Mammary epithelial cell (primary cell): ENCODE measurements at places on chromosomes 5 and 9. TPM values are rescaled to one million over a fixed set of nuclear protein-coding genes. Genes with fewer than 3 reads are reported as not detected.
A peak's percentile ranks its signal among the peaks of the same experiment; 100 is the strongest.

- no peak for DNase-seq
Observed at GRCh38 chr9:90502134-90502533, 140.5 kb downstream of the DIRAS2 start.

DNA sequence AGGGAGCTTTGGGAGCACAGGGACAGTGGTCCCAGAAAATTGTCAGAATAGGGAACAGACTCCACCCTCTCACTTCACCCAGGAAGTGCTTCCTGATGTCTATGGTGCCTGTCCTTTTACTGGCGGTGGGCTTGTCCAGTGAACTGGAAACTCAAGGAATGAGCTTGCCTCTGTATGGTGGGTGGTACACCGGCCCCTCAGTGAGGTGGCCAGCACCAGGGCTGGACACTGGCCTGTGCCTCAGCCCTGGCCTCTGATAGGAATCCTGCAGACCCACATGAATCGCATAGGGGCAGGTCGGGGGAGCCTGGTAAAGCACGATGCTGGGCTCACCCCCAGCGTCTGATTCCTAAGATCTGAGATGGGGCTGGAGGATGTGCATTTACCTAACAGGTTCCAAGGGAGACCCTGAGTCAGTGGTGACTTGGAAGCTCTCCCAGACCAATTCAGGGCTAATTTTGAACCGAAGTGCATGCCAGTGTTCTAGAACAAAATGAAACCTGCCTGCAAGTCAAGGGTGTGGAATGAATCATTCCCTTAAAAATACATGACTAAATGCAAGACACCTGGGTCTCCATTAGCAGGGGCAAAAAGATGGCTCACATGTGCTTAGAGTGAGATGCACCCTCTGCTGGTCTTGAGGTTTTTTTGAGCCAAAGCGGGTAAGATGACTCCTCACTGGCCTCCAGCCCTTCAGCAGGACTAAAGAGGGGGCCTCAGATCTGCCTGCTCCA lies 178.3 kb downstream of the HSPA4 start:
- peak; percentile 96 for DNase-seq

DNA sequence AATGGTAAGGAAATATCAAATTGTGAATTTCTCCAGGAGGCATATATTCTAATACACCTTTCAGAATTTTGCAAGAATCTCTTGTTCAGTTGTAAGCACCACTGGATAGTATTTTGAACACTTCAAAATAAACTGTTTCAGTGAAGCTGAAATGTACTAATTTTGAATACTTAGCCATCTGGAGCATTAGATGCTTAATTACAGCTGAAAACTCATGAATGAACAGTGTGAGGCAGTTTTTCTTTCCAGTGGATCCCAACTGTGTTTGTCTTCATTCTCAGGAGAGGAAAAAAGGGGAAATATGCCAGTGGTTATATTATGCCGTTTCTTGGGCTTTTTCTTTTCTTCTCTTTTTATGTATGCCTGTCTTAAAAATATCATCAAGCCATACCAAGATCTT lies 306.0 kb upstream of the SEMA6A start:
- no peak for DNase-seq

DNA sequence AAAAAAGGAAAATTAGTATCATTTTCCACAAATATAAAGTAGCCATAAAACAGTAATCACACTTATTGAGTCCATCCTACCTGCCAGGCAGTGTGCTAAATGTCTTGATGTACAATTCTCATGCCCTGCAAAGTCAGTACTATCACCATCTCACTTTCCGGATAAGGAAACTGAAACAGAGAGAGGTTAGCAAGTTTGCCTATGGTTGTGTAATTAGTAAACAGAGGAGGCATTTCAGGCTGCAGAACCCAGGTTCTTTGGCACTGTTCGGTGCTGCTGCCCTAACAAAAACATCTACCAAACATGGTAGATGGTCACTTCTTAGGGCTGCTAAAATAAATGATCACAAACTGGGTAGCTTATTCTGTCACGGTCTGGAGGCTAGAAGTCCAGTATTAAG lies 22.6 kb downstream of the PLAC8L1 start:
- DNase-seq: no peak

- no peak for DNase-seq
Observed at GRCh38 chr5:176470539-176470938, 22.4 kb downstream of the FAF2 start.

DNA sequence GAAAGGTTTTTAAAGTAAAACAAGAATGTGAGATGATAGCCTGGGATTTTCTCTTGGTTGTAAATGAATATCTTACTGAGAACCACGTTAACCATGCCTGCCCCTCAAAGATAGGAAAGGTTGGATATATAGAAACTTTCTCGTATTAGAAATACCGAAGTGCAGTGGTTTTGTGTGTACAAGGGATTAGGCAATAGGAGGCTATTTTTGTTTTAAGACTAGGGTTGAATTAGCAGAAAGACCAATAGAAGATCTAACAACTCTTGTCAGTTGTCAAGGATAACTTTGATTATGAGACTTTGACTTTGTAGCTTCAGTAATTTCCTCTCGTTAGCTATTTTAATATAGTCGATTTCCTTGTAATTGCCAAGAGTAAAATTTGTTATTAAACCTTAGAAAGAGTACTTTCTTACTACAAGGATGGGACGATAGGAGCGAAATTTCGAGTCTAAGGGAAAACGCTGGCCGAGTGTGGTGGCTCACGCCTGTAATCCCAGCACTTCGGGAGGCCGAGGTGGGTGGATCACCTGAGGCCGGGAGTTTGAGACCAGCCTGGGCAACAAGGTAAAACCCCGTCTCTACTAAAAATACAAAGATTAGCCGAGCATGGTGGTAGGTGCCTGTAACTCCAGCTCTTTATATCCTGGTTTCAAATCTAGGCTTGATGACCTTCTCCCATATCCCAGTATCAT lies 838 bp downstream of the POLK start:
- DNase-seq: no peak

- DNase-seq: no peak
Observed at GRCh38 chr9:18806232-18807080, 226.6 kb downstream of the SAXO1 start.

DNA sequence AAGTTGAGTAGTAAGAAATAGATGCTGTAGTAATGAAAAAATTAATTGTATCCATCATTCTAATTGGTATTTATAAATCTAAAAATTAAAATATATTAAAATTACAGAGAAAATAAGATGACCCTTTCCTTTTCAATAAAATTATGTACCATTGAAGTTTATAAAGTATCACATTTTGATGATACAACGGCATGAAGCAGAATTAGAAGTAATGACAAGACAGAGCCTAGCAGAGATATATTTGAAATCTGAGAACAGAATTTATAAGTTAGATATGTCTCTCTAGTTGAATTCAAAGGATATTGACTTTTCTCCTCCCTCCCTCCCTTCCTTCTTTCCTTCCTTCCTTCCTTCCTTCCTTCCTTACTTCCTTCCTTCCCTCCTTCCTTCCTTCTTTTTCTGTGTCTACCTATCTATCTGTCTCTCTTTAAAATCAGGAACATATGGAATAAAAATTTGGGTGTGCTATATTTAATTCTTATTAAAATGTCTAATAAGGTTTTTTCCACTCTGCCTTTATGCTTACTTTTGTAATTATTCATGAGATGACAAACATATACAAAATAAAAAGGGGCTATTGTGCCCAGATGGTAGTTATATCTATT lies 258.5 kb upstream of the CD180 start:
- DNase-seq: no peak

- no peak for DNase-seq
Observed at GRCh38 chr5:41738710-41739354, 131.4 kb downstream of the OXCT1 start.

- DNase-seq: no peak
Observed at GRCh38 chr5:177478711-177479646, 5.5 kb upstream of the DBN1 start.

DNA sequence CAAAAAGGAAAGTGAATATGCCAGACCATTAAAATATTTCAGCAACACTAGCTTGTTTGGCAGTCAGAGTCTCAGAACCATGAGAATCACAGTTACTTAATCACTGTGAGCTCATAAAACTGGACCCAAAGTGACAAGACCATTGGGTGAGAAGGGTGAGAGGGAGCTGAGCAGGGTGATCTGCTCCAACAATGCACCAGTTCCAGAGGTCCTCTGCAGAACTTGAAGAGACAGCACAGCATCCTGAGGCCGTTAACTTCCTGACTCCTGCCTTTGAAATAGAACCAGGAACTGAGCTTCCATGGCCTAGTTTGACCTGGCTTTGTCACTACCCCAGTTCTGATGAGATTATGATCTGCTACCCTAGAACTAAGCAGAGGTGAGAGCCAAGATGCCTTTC lies 57.4 kb downstream of the NFIB start:
- no peak for DNase-seq

GRCh38 chr9:110538647-110539041 lies 40.9 kb downstream of the SVEP1 start:
- no peak for DNase-seq

GRCh38 chr5:108028883-108029282 lies 353.0 kb downstream of the FBXL17 start:
- DNase-seq: no peak

DNA sequence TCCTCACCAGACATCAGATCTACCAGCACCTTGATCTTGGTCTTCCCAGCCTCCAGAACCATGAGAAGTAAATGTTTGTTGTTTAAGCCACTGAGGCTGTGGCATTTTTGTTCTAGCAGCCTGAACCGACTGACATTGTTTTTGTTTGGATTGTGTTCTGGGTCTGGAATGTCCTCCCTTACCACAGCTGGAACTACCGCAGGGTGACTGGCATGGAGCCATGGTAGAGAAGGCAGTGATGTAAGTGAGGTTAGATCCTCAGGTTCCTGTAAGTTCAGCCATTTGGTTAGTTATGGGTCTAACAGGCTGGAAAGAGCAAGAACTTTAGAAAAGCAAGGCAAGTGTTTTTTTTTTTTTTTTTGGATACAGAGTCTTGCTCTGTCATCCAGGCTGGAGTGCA lies 209.3 kb downstream of the DAB2IP start:
- DNase-seq: peak; percentile 57

- DNase-seq: peak; percentile 41
Observed at GRCh38 chr5:72552041-72552557, 44.9 kb upstream of the ZNF366 start.

- no peak for DNase-seq
Observed at GRCh38 chr5:147708708-147709107, 73.8 kb downstream of the JAKMIP2 start.

DNA sequence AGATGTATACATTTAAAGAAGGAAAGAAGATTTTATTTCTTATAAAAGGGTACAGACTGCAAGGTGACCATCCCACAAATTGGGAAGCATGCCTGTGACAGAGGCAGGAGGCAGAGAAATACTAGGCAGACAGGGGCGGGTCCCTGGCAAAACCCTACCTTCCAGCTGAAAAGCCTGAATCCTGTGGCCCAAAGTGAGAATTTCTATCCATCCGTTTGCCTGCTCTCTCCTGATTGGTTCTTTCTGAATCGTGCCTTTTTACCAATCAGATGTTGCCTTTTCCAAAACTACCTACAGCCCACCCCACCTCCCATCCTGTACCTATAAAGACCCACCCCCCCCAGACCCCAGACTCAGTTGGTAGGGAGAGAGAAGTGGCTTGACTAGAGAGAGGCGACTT lies 3.4 kb upstream of the SH3GLB2 start:
- DNase-seq: no peak

GRCh38 chr5:175855041-175855720 lies 16.2 kb upstream of the CPLX2 start:
- DNase-seq: no peak

DNA sequence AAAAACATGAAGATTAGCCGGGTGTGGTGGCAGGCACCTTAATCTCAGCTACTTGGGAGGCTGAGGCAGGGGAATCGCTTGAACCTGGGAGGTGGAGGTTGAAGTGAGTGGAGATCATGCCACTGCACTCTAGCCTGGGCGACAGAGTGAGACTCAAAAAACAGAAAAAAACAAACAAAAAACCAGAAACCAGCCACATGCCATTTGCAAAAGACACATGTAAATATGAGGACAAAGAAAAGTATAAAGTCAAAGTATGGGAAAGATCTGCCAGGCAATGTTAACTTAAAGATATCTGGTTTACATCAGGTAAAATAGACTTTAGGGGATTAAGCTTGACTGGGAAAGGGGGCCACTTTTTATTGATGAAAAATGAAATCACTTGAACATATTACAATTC lies 90.7 kb downstream of the FNBP1 start:
- DNase-seq: no peak

GRCh38 chr5:116646611-116647289 lies 72.1 kb upstream of the SEMA6A start:
- DNase-seq: no peak

DNA sequence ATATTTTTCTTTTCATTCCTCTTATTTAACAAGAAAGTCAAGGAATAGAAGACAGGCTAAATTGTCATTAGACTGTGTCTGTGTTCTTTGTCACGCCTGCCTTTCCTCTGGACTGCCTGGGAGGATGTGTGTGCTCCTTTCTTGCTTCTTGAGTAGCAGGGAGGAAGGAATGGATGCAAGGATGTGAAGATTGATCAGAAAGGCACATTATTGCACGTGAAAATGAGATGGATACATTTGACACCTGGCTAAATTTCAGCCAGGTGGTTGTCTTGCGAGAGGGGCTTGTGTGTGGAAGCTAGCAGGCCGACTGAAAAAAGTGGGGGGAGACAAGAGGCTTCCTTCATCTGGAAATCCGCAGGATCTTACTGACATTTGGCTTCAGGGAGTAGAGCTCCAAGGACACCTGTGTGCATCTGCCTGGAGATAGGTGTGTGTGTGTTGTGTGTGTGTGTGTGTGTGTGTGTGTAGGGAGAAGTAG lies 200.1 kb downstream of the MEF2C start:
- DNase-seq: no peak

DNA sequence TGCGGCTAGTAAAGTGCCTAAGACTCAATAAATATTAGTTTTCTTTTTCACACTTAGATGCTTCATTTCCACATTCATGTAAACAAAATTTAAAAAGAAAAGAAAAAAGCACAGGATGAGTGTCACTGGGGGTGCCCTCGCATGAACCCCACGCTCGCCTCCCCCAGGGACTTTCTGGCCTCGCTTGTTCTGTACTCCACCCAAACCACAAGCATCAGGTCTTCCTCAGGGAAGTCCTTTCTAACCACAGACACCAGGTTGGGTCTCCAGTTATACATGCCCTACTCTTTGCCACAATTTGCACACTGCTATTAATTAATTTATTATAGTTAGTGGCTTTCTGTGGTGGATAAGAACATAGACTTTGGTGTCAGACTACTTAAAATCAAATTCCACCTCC lies 92.4 kb downstream of the RORB start:
- no peak for DNase-seq

DNA sequence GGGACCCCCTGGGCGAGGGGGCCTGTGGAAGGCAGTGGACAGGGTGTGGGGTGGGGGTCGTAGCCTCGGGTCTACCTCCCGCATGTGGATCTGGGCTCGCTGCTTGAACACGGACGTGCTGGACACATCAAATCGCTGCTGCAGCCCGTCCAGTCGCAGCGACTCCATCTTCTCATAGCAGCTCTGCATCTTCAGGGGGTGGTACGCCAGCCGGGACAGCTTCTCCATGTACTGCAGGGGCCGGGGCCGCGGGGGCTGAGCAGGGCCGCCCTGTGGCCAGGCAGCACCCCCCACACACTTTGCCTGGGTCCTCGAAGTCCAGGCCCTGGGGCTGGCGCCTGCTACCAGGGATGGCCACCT lies 57.6 kb downstream of the LRSAM1 start:
- no peak for DNase-seq

The SELENOP gene
- 0.57 TPM for polyA plus RNA-seq

The ADGRD2 gene
- 0.10 TPM for polyA plus RNA-seq

The GPR151 gene
- polyA plus RNA-seq: not detected

The COL15A1 gene
- polyA plus RNA-seq: not detected

The ROR2 gene
- polyA plus RNA-seq: 0.03 TPM

The ORM2 gene
- not detected for polyA plus RNA-seq

The FAM193B gene
- 24.7 TPM for polyA plus RNA-seq
